ENCODE measurements at places on chromosomes 5 and 9.
A peak's percentile ranks its signal among the peaks of the same experiment; 100 is the strongest.

DNA sequence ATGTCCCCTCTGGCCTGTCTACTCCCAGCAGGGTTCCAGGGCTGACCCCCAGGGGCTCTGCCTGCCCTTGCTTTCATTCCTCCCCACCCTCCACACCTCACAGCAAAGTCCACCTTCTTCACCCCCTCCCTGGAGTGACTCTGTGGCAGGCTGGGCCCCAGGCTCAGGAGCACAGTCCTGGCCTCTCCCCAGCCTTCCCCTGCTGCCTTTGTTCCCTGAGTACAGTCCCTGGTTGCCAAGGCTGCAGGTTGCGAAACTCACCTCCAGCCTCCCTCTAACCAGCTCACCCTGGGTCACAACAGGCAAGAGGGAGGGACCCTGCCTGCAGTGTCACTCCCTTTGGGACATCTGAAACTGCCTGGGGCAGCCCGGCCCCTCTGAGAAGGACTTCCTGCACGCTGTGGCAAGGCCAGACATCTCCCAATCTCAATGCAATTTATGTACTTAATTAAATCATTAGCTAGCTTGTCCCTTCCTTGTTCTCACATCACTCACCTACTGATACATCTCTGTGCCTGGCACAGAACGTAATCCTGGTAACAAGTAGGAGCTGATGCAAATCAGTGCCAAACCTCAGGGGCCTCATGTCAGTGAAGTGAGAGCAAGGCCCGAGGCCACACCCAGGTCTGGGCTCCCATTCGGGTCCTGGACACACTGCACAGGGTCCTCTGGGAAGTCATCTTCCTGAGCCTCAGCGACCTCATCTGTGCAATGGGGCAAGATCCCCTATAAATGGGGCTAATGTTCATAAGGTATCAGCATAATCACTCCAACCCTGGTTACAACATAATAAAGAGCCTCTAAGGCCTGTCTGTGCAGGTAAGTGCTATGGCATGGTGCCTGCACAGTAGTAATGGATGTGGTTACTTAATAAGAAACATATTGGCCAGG, 27.3 kb upstream of the TRIM14 start:
- no peak for DNase-seq

DNA sequence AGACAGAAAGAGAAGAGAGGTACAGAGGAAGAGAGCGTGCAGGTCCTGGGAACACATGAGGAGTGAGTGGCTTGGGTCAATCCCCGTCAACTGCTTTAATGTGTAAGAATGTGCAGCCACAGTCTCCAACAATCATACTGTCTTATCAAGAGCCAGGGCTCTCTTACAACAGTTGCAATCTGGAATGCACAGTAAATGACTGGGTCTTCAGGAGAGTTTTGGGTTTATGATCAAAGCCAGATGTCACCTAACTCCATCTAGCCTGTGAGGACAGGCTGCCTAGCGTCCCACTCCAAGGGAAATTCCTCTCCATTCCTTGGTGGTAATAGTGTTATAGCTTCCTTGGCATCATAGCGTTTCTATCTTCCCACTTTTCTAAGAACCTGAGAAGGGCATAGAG, 75.0 kb upstream of the TRIO start:
- DNase-seq = no peak

DNA sequence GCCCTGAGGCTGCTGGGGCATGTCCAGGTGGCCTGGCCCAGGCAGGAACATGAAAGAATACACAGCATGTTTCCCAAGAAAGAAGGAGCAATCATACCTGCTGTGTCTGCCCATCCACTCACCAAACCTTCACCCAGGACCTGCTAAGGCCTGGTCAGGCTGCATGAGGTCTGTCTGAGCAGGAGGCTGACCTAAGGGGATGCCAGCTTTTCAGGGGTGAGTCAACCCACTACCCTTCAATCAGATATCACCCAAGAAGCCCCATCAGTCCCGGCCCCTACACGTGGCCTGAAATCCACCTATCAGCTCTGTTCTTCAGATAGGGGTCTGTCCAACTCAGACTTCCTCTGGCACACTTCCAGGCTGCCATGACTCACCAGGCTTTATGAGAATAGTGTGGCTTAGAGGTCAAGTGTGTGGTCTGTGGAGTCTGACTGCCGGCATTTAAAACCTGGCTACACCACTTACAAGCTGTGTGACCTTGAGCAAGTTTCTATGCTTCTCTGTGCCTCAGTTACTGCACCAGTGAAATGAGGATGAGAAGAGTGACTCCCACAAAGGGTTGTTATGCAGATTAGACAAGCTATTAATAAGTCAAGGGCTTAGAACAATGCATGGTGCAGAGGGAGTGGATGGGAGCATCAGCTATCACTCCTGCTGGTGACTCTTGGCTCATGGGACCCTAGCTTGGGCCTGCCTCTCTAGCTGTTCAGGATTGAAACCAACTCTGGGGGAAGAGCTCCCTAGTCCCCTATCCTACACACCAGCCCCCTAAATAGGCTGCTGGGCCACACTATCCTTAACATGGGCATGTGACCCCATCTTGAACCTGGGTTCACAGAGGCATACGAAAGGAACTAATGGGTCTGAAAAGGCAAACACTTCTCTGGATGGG, 130.3 kb downstream of the PAX5 start:
- no peak for DNase-seq

DNA sequence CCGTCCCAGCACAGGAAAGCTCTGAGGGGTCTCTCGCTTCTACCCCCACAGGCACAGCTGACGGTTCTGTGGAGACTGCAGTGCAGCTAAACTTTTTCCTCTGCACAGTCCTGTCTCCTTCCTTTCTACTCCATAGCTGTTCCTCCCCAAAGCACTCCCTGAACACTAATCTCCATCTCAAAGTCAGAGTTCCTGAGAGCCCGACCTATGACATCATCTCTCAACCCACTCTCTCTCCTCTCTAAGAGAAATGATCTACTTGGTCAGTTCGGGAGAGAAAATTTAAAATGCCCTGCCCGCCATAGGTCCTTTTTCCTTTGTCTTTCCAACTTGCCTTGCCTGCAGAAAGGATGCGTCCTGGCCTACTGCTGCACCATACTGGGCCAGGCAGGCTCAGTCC, 90.6 kb downstream of the FANCC start:
- DNase-seq = no peak

GRCh38 chr5:121251954-121252353, 599.7 kb upstream of the FTMT start:
- DNase-seq = no peak

DNA sequence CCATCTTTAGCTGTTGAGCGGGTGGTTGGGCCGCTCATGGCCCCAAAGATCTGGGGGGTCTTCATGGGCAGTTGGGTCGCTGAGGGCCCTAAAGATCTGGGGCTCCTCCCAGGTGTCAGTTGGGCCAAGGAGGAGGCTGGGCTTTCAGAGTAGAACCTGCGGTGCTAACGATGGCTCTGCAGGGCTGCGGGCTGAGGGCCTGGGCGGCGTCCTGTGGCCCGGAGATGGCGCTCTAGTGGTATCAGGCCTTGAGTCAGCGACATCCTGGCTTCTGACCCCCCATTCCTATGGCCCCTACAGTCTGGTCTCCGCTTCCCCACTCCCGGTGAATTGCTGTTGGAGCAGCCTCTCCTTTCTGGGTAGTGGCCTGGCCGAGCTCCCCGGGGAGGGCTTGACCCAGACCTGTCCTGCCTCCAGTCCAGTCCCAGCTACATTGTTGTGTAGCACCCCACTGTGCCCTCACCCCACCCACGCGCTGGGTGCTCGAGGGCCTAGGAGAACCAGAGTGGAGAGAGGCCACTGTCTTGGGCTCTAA, 640 bp downstream of the C5orf58 start:
- DNase-seq = no peak

- DNase-seq = no peak
Measured at GRCh38 chr5:143771189-143771588, 40.8 kb upstream of the HMHB1 start.

DNA sequence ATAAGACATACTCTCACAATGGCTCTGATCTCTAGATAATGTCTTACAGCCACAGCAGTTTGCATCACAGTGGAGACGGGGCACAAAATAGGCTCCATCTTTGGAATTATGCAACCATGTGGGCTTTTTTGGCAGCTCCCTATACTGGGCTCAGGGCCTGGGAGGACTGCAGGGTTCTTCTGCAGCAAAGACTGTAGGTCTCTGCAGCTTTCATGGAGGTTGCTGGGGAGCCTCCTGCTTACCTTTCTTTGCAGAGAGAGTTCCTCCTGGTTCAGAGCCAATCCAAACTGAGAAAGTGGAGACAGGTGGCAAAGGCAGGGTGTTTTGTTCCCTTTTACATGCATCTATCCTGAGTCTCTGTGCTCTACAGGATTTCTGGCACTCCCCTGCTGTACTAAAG, 558.0 kb downstream of the TLR4 start:
- DNase-seq = no peak

GRCh38 chr5:164051745-164052144, 546.3 kb downstream of the MAT2B start:
- DNase-seq = no peak

- no peak for DNase-seq
Measured at GRCh38 chr5:53418826-53419658, 61.4 kb upstream of the FST start.

GRCh38 chr5:72328172-72328571, 8.0 kb downstream of the PTCD2 start:
- peak; percentile 52 for DNase-seq

DNA sequence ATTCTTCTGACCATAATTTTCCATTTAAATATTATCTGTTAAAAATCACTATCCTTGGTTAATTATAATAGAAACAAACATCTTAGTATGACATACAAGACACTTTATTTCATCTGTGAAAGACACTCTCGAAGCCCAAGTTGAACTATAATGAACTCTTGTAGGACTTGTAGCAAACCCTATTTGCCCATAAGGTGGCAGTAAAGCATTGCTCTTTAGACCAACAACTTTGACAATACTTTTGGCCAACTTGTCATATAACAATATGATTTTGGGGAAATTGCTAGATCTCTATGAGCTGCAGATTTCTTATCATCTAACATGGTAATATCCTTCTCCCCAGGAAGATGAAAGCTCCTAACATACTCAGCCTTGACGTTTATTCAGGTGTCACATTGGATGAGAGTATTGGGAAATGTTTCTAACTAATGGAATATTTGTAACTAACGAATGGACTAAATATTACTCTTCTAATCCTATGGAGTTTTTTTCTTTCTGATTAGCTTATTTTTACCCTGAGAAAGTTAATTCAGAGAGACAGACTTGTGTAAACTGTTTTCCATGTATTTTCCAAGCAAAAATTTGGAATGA, 11.0 kb downstream of the SPINK14 start:
- no peak for DNase-seq

DNA sequence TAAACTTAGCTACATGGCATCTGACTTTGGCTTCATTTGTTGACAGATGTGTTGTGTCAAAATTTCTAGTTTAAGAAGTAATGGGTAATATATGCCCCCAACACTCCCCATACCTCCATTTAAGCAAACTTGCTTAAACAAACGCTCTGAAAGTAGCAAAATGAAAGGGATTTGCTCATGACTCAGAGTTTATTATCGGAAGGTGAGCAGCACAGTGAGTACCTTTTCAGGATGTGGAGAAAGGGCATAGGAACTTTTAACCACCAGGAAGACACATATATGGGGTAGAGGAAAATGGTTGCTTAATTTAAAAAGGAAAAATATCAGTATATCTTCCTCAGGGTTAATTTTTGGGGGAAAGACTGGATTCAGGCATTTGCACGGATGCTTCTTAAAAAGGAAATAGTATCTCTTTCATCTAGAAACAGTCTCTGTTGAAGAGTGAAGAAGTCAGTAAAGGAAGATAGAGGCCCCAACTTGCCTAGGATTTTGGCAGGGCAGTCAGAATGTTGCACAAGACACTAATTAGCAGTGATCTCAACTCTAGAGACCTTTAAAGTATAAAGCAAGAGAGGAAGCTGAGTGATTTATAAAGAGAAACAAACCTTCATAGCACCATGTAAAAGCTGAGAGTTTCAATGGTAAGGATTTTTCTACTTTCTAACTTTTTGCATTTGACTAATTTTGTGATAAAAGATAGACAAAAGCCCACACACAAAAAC, 155.1 kb downstream of the TRIO start:
- DNase-seq = no peak

- no peak for DNase-seq
Measured at GRCh38 chr9:130658893-130659698, 5.3 kb upstream of the PRDM12 start.

DNA sequence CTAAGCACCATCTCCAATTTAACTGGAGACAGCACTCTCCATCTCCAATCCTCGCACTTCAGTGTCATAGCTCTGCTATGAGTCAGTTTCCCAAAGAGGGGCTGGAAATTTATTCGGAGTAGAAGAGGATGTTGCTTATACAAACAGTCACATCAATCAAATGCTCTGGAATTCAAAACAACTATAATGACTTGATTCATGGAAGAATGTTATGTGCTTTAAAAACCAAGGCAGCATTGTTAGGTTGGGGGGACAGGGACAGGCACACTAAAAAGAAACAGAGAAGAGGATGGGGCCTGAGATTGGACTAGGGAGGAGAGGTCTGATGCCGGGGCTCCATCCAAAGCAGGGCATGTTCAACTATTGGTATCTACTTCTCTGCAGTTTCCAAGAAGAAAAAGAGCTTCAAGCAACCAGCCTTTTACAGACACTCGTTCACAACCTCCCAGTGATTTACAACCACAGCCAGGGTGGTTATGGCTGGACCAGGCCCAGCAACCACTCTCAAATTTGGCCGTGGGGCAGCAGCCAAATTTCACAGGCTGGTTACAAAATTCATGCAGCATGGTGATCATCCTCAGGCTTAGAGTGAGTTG, 117.5 kb upstream of the ZNF366 start:
- DNase-seq = no peak

GRCh38 chr5:111394586-111394985, 117.7 kb downstream of the STARD4 start:
- DNase-seq = no peak

- DNase-seq = peak; percentile 79
Measured at GRCh38 chr9:98795970-98796363, 388 bp downstream of the ANKS6 start.

GRCh38 chr9:134690946-134691694, 49.5 kb downstream of the COL5A1 start:
- DNase-seq = no peak

- no peak for DNase-seq
Measured at GRCh38 chr5:64682608-64683007, 7.7 kb upstream of the SHISAL2B start.

DNA sequence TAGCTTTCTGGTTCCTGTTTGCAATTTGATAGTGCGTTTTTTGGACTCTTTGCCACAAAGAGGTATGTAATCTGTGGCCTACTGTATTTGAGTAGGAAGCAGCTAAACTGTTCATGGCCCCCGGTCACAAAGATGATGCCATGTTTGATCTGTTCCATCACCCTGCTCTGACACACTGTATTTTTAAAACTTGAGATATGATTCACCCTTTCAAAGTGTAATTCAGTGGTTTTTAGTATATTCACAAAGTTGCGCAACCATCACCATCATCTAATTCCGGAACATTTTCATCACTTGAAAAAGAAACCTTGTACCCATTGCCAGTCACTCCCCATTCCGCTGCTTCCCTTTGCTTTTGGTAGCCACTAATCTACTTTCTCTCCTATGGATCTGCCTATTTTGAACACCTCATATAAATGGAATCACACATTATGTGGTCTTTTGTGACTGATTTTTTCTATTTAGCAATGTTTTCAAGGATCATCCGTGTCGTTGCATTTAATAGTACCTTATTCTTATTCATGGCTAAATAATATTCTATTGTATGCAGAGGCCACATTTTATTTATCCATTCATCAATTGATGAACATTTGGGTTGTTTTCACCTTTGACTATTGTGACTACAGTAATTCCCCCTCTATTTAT, 141.6 kb downstream of the NR3C1 start:
- DNase-seq = no peak
